Tibial artery (tissue), 4 donors: ENCODE measurements at places on chromosomes 2 and 18.

DNA sequence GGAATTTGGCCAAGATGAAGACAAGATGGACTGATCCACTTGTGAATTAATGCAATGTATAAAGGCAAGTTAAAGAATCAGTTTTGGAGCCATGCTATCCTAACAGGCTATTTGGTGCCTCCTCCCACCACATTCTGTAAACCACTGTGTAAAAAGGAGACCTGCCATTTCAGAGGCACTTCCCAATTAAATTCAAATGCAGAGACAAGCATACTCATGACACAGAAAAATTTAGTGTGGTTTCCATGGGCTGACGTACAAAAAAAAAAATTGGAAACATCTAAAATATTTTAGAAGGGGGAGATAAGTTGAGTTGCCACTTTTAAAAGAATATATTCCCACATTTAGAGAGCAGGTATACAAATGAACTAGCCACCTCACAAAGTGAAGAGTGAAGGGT, 112.1 kb downstream of the TCF4 start:
- DNase-seq, result no peak

DNA sequence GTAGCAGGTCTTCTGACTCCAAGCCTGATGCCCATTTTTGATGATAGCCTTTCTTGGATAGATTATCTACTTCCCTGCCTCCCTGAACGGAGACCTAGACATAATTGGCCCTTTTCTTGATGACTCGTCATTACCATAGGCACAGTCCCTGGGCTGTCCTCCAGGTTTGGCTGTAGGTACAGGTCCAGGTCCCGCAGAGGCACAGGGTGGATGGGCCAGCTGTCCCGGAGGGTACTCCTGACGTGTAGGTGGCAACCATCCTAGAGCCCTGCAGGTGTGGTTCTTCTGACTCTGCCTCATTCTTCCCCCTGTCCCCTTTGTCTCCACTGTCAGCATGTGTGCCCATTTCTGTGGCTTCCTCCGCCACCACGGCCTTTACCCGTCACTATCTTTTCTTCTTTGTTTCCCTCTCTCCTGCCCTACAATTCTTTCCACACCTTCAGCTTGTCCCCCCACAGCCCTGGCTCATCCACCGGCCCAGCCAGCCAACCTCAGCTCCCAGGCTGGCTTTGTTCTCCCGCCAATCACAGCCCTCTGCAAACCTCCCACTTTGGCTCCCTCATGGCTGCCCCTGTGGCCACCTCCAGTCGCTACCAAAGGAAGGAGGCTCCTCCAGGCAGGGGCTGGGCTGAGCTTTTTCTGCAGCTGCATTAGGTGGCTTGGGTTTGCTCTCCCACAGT, 102.8 kb downstream of the SMAD7 start:
- no peak for DNase-seq

DNA sequence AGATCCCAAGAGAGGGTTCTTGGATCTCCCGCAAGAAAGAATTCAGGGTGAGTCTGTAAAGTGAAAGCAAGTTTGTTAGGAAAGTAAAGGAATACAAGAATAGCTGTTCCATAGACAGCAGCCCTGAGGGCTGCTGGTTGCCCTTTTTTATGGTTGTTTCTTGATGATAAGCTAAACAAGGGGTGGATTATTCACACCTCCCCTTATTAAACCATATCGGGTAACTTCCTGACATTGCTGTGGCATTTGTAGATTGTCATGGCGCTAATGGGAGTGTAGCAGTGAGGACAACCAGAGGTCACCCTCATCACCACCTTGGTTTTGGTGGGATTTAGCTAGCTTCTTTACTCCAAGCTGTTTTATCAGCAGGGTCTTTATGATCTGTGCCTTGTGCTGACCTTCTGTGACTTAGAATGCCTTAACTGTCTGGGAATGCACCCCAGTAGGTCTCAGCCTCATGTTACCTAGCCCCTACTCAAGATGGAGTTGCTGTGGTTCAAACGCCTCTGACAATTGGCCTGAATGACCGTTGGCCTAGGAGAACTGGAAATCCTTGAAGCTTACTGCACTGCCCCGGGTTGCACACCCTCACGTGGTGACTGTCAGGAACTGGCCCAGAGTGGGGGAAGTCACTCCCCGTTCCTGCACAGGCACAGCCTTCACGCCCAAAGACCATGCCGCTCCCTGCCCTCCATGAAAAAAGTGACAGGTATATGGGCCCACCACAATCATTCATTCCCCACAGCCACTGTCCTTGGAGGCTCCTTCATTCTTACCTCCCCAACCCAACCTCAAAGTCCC, 136.9 kb downstream of the SEPTIN10 start:
- DNase-seq, result no peak

DNA sequence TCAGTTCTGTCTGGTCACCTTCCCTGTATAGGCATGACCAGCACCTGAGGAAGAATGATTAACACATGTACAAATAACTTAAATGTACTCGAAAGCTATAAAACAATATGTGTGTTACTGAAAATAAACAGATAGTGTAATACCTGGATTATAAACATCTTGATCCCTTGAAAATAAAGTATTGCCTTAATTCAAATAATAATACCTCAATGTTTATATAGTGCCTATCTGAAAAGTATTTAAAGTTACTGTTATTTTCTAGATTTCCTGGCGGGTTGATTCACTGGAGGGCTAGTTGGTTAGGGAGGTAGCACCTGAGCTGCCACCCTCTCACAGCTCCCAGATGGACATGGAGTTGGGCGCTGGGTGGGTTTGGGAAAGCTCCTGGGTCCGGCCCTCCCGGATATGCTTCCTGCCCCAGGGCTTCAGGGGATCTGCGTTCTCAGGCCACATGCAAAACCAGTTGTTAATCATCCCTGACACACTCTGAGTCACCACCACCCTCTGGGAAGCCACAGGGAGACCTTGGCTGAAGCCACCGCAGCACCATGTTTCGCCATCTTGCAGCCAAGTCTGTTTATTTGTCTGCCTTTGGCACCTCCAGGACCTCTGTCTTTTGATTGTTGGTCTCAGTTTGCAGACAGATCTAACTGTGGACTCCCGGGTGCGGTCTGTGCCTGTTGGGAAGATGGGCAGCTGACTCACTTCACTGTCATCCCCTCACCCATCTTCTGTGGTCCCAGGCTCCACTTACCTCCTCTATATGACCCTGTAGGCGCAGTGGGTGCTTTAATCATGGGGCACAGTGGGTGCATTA, 35.3 kb downstream of the RAB31 start:
- DNase-seq, result no peak

DNA sequence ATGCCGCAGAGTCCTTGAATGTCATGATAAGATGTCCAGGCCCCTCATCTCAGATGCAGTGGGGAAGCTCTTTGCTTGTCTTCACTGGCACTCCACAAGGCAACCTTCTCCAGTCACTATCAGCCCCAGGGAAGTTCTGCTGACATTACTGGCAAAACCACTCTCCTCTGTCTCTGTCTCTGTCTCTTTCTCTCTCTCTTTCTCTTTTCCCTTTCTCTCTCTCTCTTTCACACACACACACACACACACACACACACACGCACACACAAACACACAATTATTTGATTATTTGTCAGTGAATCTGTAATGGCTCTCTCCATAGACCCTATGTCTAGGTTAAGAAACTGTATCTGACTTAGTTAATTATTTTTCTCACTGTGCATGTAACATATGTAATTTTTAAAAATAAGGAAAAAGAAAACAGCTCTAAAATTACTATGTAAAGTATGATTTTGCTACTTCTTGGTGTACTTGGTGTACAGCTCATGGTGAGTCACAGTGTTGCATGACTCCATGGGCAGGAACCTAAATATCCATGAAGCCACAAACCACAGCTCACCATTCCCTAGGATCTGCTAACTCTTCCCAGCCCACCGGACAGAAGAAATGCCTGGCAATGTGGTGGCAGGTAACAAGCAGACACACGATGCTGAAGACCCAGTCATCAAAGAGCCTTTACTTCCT, 594.9 kb upstream of the ID2 start:
- no peak for DNase-seq

- DNase-seq, result no peak
These were observed 146.8 kb upstream of the PXDN start for GRCh38 chr2:1891147-1891546.

GRCh38 chr2:109124982-109125592, 3.9 kb upstream of the SH3RF3 start:
- no peak for DNase-seq

DNA sequence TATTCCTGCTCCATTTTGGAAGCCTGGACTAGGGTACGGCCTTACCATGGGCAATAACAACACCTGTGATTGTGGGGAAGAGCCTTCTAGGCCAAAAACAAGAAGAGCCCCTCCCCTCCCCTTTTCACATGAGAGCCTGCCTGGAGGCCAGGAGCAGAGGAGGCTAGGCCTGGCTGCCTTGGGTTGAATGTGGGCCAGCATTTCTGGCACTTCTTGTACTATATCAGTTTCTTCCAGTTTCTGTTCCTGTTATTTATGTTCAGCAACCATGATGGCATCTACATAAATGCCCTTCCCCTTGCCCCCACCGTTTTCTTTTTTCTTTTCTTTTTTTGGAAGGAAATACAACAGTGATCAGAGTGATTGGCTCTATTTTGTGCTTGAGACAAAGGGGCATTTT, 58.4 kb downstream of the KCTD18 start:
- no peak for DNase-seq

GRCh38 chr18:11857177-11857887, 6.1 kb downstream of the CHMP1B start:
- peak; percentile 75 for DNase-seq

- no peak for DNase-seq
These were observed 33.6 kb downstream of the ZCCHC2 start for GRCh38 chr18:62556397-62556796.

GRCh38 chr2:240898731-240899467, 2.9 kb upstream of the MAB21L4 start:
- DNase-seq, result no peak

GRCh38 chr18:62245699-62246098, 58.6 kb downstream of the RELCH start:
- DNase-seq, result no peak

DNA sequence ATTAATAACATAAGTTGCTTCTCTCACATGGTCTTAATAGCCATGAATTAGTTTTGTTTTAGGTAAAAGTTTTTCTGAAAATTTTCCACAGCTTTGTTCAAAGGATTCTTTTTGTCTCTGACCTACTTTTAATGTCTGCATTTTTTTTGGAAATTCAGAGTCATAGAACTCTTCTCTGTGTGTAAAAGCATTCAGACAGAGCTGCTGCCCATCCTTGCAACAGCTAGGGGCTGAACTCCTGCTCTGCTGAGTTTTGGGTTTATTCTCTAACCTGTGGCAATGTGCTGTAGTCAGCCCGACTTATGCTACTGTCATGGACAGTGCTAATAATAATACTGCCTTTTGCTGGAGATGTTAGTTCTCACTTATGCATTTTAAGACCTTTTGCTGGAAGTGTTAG, 44.1 kb downstream of the RALBP1 start:
- no peak for DNase-seq
